Fibroblast of pulmonary artery (primary cell): ENCODE measurements at places on chromosomes 3 and 15.

- DNase-seq = peak; percentile 66
Measured at GRCh38 chr3:45123581-45124269, 22.5 kb downstream of the CDCP1 start.

GRCh38 chr3:147371771-147372340 is 34.5 kb downstream of the ZIC4 start:
- DNase-seq = no peak

- no peak for DNase-seq
Measured at GRCh38 chr3:191401775-191402357, 59.1 kb upstream of the PYDC2 start.

DNA sequence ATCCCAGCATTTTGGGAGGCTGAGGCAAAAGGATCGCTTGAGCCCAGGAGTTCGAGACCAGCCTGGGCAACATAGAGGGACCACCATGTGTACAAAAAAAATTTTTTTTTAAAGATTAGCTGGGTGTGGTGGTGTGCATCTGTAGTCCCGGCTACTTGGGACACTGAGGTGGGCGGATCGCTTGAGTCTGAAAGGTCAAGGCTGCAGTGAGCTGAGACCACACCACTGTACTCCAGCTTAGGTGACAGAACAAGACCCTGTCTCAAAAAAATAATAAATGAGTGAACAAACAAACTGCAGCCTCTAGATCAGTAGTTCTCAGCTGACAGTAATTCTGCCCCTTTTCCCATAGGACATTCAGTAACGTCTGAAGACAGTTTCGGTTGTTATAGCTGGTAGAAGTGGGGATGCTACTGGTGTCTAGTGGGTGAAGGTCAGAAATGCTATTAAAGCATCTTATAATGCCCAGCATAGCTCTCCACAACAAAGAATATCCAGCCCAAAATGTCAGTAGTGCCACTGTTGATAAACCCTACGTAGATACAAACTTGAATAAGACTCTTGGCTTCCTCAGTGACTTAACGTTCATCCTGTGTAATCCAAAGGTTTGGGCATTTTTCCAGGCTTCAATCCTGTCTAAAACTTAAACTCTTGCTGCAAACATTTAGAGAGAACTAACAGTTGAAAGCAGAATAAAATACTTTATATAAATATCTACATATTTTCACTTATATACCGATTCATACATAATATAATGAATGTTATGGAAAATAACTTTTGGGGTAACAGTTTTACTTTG is 10.6 kb downstream of the SMC4 start:
- DNase-seq = peak; percentile 51

- DNase-seq = no peak
Measured at GRCh38 chr3:133747373-133747772, 1.2 kb downstream of the TF start.

DNA sequence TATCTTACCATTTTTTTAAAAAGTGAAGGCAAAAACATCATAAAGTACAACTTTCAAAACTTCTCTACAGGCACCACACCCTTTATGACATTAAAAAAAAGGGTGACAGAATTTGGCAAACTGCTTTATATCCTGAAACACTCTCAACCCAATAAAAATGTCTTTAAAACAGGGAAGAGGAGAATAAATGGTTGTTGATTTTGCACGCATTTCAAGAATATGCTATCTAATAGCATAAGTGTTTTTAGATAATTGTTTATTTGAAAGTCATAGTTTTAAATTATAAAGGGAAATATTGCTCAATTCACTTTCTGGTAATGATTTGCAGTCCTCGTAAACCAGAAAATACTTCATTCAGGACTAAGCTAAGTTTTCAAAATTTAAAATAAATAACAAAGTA is 1.7 kb upstream of the PCOLCE2 start:
- DNase-seq = no peak

DNA sequence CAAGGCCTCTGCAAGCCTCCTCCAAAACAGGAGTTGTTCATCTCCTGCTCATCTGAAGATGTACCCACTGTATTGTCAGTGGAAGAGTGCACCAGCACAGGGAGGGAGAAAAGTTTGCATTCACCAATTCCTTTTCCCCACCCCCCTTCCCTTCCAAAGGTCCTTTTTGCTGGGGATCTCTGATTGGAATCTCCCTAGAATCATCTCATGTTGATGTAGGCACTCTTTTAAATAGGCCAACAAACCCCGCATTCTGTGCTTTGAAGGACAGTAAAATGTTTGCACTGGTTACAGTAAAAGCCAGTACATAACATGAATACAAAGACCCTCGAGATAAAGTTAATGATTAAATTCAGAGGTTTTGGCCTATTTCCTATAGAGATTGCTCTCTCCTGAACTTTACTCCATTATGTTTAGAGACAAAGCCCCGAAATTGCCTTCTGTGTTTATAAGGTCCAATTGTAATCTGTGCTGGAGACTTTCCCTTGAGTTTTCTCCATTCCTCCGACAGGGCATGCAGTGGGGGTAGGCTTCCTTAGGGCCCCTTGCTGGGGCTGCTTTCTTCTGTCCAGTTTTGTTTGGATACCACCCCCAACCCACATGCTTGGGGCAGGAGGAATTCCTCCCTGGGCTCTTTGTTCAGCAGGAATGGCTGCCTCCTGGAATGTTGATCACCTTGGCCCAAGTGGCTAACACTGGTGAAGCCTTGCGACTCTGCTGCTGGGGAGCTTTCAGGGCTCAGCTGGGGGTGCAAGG is 22.5 kb downstream of the TRIM71 start:
- DNase-seq = no peak

GRCh38 chr3:136672457-136672856 is 79.7 kb downstream of the STAG1 start:
- no peak for DNase-seq

DNA sequence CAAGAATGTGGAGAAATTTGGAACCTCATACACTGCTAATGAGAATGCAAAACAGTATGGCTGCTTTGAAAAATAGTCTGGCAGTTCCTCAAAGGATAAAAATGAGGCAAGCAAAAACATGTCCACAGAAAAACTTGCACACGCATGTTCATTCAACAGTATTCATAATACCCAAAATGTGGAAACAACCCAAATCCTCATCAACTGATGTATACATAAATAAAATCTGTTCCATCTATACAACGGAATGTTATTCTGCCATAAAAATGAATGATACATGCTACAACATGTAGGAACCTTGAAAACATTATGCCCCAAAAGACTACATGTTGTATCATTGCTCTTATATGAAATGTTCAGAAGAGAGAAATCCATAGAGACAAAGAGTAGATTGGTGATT is 36.4 kb upstream of the OXTR start:
- no peak for DNase-seq

- no peak for DNase-seq
Measured at GRCh38 chr3:133506215-133506901, 67.1 kb upstream of the CDV3 start.

- DNase-seq = peak; percentile 42
Measured at GRCh38 chr3:129121016-129121791, 400 bp downstream of the RAB43 start.

- DNase-seq = no peak
Measured at GRCh38 chr15:85503151-85503799, 122.9 kb downstream of the AKAP13 start.

GRCh38 chr15:84609818-84610525 is 9.2 kb downstream of the ZSCAN2 start:
- no peak for DNase-seq

DNA sequence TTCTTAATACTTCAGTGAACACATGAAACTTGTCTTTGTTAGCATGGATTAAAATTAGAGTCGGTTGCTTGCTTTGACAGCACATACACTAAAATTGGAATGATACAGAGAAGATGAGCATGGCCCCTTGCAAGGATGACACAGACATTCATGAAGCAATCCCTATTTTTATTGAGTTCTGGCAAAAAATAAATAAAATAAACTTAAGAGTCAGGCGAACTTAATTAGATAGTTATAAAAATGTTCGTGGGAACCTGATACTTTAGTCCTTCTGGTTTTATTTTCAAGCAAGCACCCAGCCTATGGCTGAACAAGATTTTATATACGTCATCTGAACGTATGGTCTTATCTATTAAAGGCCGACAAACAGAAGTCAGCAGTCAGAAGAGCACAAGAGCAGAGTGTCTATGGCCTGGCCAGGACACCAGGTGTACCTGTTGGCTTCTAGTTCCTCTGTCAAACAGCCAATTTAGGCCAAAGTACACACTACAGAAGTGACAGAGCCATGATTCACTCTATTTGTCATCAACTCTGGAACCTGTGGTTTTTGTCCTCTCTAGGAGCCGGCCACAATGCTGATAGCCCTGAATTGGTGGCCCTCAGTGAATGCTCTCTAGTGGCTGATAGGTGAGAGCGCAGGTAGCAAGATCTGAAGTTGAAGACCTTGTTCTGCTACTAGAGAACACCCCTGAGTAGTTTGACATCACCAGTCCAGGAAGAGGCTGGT is 64.3 kb downstream of the LEO1 start:
- no peak for DNase-seq

DNA sequence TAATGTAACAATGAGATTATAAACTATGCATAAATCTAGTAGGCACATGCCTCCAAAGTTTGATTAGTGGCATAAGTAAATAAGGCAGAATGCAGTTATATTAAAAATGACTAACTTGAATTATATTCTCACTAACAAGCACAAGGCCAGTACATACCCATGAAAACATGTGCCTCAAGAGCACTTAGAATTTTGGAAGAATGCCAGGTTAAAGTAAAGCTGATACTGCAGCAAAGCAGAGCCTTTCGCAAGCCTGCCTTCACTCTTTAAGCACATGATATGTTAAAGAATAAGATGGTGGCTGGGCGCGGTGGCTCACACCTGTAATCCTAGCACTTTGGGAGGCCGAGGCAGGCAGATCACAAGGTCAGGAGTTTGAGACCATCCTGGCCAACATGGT is 49.0 kb downstream of the KBTBD12 start:
- DNase-seq = peak; percentile 39

- no peak for DNase-seq
Measured at GRCh38 chr15:55164284-55164683, 32.5 kb downstream of the RSL24D1 start.
